ENCODE measurements at places on chromosomes 12 and 14.

DNA sequence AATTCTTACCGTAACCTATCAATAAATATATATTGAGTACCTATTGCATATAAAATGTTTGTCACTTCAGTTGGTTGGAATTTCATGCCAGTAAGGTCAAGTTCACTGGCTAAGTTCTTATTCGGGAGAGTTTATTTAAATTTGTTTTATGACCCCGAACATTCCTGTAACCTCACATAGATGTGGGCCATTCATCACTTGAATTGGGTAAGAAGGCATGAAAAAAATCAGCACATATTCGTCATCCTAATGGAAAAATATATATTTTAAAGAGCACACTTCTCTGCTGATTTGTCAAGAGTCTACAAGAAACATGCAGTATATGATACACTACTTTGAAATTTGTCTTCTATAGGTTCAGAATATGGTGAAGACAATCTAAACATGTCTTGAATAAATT, 263.4 kb downstream of the CCDC91 start:
- no peaks in the 10 kb centered on the region for H3K4me1 ChIP-seq
- DNase-seq, result no peak
- H3K4me3 ChIP-seq, result no peak overlapping the region
- H3K36me3 ChIP-seq, result no peaks in the 10 kb centered on the region
- no peak overlapping the region for H3K27ac ChIP-seq
- no peaks in the 10 kb centered on the region for H3K27me3 ChIP-seq

DNA sequence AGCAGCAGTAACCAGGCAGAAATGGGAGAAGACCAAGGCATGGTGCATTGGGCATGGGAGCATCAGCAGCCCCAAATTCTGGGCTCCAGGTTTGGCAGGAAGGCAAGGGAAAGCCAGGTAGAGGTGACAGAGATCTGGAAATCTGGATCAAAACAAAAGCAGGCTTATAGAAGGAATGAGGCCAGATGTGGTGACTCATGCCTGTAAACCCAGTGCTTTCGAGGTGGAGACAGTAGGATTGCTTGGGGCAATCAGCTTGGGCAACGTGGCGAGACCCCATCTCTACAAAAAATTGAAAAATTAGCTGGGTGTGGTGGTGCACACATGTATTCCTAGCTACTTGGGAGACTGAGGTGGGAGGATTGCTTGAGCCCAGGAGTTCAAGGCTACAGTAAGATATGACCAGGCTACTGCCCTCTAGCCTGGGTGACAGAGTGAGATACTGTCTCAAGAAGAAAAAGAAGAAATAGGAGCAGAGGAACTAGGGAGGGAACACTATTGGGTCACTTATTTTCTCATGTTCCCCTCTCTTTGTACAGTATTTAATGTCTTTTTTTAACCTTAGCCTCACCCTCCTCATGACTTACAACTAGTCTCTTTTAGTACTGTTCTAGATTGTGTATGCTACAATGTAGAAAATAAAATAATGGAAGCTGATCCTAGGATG, 25.1 kb downstream of the SLC4A8 start:
- no peaks in the 10 kb centered on the region for H3K4me1 ChIP-seq
- H3K4me3 ChIP-seq, result no peak overlapping the region
- no peak for DNase-seq
- no peaks in the 10 kb centered on the region for H3K27me3 ChIP-seq
- no peak overlapping the region for H3K27ac ChIP-seq

- H3K36me3 ChIP-seq, result no peaks in the 10 kb centered on the region
- no peak for DNase-seq
- H3K4me1 ChIP-seq, result no peaks in the 10 kb centered on the region
- H3K27ac ChIP-seq, result no peak overlapping the region
- H3K27me3 ChIP-seq, result no peaks in the 10 kb centered on the region
- no peak overlapping the region for H3K4me3 ChIP-seq
Measured at GRCh38 chr12:117674313-117674712, 294.5 kb downstream of the KSR2 start.

GRCh38 chr14:21978999-21979314, 305.3 kb upstream of the OR4E1 start:
- no peak overlapping the region for H3K27ac ChIP-seq
- no peaks in the 10 kb centered on the region for H3K27me3 ChIP-seq
- no peaks in the 10 kb centered on the region for H3K4me1 ChIP-seq

DNA sequence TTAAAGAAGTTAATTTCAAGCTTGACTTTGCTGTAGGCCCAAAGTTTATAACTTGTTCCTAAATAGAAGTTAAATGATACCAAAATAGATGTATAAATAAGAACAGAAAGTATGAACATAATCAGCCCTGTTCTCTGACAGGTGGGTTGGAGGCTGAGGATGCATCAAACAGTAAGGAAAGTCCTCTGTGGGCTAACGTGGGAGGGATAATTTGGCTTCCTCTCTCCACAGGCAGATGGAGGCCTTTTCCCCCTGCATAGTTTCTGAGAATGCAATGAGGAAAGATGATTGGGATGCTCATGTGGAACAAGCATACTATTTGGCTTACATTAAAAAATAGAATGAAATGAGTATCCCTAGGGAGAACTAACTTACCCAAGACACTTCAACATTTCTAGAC, 56.5 kb downstream of the GARIN6 start:
- no peaks in the 10 kb centered on the region for H3K27me3 ChIP-seq
- no peaks in the 10 kb centered on the region for H3K4me1 ChIP-seq
- H3K4me3 ChIP-seq, result no peak overlapping the region
- H3K27ac ChIP-seq, result no peak overlapping the region
- no peaks in the 10 kb centered on the region for H3K36me3 ChIP-seq

Measured in osteoblast (primary cell).